ENCODE measurements at places on chromosomes 2 and 18.

DNA sequence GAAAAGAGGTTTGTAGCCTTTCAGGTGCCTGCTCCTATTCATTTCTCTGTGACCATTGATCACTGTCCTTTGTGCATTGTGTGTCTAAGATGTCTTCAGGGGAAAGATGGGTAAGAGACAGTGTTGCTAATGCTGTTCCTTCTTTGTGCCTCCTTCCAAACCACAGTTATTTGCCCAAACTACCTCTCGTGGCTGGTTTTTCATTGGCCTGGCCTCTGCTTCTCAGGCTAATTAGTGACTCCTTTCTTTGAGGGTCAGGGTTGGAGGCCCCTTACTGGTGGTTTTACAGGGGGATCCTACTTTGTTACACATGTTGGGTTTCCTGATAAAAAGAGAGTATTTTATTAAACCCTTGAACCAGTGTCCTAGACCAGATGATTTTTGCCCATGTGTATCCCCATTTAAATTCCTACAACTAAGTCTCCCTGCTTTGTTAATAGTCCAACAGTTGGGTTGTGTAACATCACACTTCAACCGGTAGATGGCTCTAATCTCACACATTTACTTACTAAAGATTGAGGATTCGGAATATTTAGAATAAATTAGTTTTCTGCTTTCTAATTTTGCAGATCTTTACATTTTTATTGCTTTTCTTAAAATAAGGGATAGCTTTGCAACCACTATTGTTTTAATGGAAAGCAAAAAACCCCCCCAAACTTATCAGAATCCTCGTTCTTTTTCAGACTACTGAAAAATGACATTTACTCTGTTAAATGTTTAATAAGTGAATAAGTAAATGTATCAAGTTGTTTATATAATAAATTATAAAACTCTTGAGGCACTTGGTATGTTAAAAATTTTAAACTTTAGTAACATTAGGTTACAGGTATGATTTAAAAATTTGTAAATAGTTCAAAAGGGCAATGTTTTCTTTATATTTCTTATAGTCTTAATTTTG, 2.4 kb downstream of the MARS2 start:
- DNase-seq: peak; percentile 16

DNA sequence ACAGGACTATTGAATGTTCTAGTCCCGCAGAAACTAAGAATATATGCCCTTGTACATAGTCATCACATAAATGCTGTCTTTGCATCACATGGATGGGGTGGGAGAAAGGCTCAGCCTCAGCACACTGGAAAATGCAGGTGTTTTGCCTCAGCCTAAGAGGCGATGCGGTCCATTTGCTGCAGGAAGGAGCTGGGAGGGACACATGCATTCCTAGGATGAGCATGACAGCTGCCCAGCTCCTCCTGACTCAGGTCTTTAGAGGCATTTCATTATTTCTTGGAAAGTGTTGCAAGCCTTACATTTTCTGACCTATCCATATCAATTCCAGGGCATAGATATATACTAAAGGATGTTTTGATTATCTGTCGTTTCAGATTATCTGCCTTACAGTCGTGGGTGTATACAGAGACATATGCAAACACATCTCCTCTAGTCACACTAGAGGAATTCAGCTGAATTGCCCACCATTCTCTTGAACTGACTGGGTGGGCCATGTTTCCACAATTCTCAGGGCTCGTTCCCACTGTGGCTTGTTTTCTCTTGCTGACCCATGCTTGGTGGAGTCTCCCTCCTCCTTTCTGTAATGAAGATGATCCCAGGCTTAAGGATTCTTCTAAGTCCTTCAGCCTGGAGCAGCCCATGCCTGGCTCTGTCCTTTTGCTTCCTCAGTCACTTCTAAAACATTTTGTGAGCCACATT, 156.9 kb downstream of the SETBP1 start:
- no peak for DNase-seq

GRCh38 chr2:240622060-240622411, 3.2 kb upstream of the GPR35 start:
- DNase-seq: no peak

GRCh38 chr2:242011167-242011513, 141.6 kb downstream of the RTP5 start:
- DNase-seq: no peak

- DNase-seq: no peak
Measured at GRCh38 chr18:6441200-6441599, 26.5 kb upstream of the L3MBTL4 start.

GRCh38 chr2:23625726-23626125, 240.7 kb downstream of the KLHL29 start:
- no peak for DNase-seq

DNA sequence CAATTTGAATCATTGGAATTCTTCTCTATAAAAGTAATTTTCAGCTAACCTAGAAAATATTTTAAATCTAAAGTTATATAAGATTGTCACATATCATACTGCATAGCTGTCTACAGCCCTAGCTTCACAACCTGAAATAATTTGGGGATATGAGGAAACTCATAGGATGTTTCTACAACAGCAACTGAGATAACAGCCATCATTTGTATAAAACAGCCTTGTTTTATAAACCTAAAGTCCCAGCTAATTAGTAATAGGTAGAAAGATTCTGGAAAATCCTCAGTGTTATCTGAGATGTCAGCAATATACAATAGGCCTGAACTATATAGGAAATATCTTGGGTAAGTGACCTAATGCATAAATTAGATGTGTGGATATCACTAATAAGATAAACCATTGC, 47.6 kb upstream of the TSPYL6 start:
- DNase-seq: no peak

GRCh38 chr18:10015288-10015701, 101.5 kb downstream of the VAPA start:
- no peak for DNase-seq

DNA sequence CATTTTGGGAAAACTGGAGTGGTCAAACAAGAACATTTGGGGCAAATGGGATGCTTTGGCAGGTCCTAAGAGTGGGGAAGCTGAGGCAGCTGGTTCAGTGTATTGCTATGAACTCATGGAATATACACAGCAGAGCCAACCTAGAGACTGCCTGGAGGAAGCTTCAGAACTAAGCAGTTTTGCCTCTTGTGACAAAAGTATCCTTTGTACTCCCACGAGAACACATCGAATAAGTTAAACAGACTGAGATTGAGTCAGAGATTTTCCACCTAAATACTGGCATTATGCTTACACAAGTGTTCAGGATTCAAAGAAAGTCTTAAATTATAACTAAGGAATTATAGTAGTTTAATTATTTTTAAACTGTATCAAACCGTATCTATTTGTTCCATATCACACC, 5.2 kb upstream of the ARMC9 start:
- no peak for DNase-seq

- peak; percentile 99 for DNase-seq
Measured at GRCh38 chr18:80034068-80034851, at the start of gene RBFA. TSS of gene RBFA (plus strand) at chr18:80034434. CDS start at chr18:80034496, 62 bp downstream.

- no peak for DNase-seq
Measured at GRCh38 chr2:54543733-54544396, 87.7 kb downstream of the SPTBN1 start.

DNA sequence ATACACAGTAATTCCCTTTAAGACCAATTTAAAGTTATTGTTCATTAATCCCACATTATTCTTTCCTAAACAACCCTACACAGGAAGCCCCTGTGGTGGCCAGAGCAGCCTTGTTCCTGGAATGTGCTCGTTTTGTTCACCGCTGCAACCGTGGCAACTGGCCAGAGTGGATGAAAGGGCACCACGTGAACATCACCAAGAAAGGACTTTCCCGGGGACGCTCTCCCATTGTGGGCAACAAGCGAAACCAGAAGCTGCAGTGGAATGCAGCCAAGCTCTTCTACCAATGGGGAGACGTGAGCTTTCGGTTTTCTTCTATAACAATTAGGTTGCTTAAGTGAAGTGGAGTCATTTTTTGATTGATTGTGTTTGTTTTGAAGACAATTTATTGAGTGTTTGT, 101.0 kb downstream of the UNC80 start:
- no peak for DNase-seq

DNA sequence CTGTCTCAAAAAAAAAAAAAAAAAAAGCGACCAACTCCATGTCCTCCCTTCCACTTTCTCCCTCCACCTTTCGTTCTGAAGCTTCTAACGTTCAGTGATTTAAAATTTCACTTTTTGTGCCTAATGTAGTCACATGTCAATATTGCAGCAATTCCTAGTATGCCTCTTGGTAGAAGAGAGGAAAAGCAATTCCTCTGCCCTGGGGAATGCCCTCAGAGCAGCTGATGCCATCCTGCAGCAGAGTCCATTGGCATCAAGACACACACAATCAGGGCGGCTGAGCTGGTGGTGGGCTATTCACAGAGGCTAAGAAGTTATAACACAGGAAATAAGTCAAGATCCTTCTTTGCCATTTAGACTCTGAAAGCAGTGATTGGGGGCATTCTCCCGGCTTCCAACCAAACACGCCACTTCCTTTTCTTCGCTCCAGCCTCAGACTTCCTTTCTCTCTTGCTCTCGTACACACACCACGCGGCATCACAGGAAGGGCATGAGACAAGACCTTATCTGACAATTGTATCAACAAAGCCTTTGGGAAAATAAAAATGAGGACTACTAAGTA, 71.9 kb downstream of the MOGAT1 start:
- no peak for DNase-seq

DNA sequence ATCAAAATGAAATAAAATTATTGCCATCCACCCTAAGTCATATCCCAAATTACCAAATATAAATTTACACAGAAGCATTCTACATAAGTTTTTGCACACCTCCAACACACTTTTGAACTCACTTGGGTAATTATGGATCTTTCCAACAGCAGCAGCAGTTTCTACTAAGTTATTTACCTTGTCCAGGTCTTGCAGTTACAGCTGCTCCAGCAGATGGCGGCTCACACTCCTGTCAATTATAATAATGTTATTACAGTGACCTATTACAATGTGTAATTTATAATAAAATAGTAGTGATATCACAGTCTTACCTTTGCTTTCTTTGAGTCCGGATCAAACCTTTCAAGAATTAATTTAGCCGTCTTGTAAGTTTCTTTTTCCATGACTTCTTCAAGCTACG, 37.9 kb downstream of the LNPK start:
- DNase-seq: peak; percentile 27

DNA sequence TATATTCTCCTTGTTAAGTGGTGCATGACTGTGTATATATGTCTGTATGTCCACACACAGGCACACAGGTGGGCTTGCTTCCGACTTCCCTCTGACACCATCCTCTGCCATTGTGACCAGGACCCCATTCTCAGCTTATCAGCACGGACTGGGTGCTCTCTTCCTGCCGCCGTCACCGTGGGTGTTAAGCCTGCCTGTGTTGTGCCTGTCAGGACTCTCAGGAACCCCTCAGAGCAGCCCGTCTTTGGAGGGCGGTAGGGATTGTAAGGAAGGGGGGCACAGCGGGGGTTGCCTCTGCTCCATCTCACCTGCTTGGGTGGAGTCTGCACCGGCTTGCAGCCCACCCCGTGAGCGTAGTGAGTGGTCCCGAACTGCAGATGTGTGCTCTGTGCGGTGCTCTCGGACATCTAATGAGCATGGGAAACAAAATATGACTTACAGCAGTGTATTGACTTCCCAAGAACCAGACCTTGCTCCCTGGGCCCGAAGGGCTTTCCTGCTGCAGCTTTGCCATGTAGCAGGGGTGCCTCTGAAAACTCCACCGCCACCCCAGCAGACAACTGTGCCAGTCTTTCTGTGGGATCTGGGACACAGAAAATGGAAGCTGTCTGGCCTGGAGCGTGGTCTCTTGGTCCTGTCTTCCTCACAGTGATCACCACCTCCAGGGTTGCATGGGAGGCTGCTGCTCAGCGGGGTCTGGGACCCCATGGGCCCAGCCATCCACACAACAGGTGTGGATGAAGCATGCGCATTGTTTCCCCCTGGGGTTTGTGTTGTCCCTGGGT, 58.9 kb downstream of the SH3RF3 start:
- no peak for DNase-seq

DNA sequence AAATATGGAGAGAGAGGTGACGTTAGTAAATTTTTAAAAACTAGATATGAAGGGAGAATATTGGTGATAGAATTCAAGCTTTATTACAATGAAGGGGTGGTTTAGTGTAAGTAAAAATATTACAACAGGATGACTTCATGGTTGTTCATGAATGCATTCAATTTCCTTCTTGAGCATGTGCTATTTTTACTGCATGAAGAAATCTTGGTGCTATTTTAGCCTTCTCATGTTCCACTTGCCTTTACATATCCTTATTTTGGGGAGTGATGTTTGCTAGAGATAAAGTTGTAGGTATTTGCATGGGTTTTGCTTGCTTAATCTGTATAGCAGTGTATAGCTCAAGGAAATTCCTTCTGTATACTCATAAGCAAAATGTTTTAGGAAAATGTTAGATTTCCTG, 195.0 kb upstream of the MMADHC start:
- DNase-seq: no peak

- no peak for DNase-seq
Measured at GRCh38 chr2:96866986-96867755, 2.7 kb downstream of the SEMA4C start.

DNA sequence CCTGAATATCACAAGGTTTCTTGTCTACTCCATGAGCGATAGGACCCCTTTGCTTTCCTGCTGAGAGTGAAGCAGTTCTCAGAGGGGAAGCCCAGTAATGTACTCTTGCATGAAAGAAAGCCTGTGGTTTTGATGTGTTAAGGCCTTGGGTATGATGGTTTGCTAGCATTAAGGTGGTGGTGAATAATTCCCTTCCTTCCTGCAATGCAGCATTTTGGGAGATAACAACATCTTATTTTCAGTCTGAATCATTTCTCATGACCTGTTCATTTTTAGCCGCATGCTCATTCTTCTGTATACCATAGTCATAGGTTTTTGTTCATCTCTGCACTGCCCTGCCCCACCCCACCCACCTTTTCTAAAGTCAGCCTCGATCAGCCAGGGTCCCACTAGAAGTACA, 66.2 kb downstream of the HNMT start:
- DNase-seq: no peak

DNA sequence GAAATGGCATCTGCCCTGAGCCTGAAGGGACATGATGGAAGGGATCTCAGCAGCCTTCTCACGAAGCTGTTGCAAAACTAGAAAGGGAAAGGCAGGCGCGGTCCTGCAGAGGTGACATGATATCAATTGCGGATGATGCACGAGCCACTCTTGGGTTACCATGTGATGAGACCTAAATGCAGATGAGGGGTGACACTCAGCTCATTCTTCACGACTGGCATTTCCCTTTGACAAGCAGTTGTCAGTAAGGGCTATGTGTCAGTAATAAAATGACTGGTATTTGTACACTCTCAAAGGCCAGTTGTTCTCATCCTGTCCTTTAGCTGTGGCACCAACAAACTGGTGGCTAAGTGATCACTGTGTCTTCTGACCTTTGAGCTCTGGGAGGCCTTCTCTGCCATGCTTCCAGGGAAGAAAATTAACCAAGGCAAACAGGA, 273.6 kb downstream of the ETAA1 start:
- DNase-seq: no peak

GRCh38 chr2:11414372-11415124, 51.4 kb downstream of the E2F6 start:
- no peak for DNase-seq

DNA sequence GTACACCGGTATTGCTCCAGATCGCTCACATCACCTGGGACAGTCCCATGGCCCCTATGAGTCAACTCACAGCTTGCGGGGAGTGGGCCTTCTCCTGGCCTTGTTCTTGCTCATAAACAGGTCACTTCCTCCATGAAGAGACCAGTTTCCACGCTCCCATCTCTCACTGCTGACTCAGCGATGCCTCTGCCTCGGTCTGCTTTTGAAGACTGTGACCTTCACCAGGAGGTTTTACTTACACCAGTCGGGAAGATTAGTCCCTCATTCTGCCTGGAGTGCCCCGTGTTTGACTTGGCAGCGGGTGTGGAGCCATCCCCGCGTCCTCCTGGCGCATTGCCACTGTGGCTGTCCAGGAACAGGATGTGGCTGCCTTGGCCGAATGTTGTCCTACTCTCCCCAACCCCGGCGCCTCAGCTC, 159.8 kb downstream of the RHBDD1 start:
- DNase-seq: no peak

- DNase-seq: no peak
Measured at GRCh38 chr2:152309352-152310214, 25.4 kb upstream of the FMNL2 start.

All from D341Med (cell line).